ENCODE measurements at places on chromosomes 5 and 9.

DNA sequence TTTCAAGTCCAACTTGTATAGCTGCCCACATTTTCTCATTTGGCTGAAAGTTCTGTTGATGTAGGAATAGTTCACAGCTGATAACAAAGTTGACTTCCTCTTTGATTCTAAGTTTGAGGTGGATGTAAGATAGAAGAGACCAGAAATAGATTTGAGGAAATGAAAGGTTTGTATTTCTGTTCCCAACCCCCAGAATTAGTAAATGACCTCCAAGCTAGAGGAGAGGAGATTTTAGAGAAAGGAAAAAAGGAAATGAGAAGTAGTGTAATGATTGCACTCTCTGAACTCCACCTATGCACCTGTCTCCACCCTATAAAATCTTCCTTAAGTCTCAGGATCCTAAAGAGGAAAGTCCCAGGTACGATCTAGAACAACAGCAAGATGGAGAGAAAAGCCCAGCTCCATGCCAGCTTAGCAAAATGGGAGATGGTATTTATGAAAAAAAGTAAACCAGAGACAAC, 130.4 kb upstream of the POC5 start:
- DNase-seq, result no peak

- no peak for DNase-seq
Measured at GRCh38 chr5:1914471-1914870, 31.7 kb upstream of the IRX4 start.

GRCh38 chr5:120463991-120464626, at the start of gene PRR16:
PRR16 (plus strand) TSS chr5:120464300.
- DNase-seq, result no peak

DNA sequence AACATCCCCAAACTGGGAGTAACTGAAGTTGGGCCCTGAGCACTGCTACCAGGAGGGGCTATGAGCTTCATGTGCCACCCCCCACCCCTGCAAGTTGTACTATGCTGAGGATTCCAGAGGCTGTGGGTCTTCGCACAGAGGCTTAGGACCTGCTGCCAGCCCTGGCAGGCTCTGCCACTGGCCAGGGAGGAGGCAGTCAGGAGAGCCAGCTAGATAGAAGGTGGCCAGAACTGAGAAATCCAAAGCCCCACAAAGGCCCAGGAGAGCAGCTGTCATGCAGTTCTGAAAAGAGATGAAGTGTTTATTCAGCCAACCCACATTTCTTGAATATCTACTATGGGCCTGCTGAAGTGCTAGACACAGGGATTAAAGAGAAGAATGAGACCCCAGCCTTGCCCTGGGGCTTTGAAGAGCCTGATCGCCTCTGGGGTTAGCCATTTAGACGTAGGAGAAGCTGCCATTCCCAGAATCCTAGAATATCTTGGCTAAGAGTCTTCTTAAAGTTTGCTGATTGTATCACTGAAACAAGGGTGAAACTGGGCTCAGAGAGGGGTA, 1.4 kb downstream of the ALAD start:
- DNase-seq, result no peak

GRCh38 chr5:36585701-36586100, 20.7 kb upstream of the SLC1A3 start:
- DNase-seq, result no peak

DNA sequence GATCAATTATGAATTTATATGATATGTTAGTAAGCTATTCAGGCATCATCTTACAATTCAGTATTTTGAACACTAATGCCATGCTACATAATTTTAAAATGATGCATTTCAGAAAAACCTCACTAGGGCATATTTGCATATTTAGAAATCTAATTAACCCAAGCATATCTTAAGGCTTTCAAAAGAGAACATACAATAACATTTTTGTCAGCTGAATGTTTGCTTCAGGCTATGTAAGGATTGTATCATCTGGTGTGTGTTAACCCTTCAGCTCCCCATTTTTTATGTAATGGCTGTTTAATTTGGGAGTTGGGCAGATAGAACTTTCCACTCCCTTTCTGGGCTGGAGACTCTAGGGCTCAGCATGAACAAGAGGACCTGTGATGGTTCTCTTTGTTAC, 299.1 kb upstream of the EFNA5 start:
- no peak for DNase-seq

GRCh38 chr5:132005591-132005990, 5.9 kb downstream of the ACSL6 start:
- DNase-seq, result no peak

DNA sequence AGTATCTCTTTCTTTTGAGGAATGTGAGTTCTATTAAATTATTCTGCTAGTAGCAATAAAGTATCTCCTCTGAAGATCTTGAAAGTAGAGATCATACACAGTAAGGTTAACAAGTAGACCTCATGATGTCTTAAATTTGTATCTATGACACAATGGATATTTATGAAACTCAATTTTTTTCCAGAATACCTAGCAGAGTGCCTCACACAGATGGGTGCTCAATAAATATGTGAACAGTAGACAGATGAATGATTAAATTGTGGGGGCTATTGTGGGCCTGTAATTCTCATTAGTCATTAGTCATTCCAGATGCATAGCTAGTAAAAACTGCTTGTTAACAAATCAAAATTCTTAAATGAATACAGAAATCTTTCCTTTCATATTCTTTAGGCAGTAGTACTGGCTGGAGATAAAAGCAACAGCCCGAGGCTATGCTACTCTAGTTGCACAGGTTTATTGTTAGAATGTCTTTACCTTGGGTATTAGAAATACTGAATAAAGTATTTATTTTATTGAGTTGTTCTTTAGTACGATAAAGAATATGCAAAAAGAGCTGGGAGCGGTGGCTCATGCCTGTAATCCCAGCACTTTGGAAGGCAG, 22.0 kb downstream of the CHD1 start:
- no peak for DNase-seq

DNA sequence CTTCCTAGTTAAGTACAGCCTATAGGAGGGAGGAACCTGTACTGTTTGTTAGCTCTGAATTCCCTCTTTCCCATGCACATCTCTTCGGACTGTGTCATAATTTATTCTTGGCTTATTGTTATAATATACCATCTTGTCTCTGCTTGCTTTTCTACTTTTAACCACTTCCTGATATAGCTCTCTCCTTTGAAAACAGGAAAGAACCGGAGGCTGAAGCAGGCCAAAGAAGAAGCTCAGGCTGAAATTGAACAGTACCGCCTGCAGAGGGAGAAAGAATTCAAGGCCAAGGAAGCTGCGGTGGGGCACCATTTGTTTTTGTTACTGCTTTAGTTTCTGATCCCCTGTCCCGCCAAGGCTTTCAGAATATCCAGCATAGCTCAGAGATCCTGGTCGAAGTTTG, 4.8 kb downstream of the ATP6V1G1 start:
- no peak for DNase-seq

GRCh38 chr9:98923451-98924123, 20.1 kb upstream of the COL15A1 start:
- DNase-seq, result no peak

- DNase-seq, result no peak
Measured at GRCh38 chr9:13705918-13706317, 426.4 kb upstream of the MPDZ start.

- DNase-seq, result no peak
Measured at GRCh38 chr5:111747337-111747736, 9.7 kb downstream of the NREP start.

GRCh38 chr9:105138306-105138801, 106.1 kb upstream of the SLC44A1 start:
- peak; percentile 8 for DNase-seq

DNA sequence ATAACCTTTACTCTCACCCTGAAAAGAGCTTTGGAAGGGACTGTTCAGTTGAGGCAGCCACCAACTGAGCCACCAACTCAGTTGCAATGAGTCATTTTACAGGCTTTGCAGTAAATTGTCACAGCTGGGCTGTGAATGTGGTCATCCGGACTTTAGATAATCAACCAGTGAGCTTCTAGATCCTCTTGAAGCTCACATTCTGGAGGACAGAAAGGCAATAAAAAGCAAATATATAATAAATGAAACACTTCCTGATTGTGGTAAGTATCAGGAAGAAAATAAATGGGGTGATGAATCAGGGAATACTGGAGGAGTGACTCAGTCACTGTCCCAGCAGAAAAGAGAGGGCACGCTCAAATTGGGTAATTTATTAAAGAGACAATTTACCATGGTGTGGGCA, 13.2 kb upstream of the C5orf58 start:
- DNase-seq, result no peak

- DNase-seq, result no peak
Measured at GRCh38 chr5:15620501-15620900, 120.5 kb downstream of the FBXL7 start.

DNA sequence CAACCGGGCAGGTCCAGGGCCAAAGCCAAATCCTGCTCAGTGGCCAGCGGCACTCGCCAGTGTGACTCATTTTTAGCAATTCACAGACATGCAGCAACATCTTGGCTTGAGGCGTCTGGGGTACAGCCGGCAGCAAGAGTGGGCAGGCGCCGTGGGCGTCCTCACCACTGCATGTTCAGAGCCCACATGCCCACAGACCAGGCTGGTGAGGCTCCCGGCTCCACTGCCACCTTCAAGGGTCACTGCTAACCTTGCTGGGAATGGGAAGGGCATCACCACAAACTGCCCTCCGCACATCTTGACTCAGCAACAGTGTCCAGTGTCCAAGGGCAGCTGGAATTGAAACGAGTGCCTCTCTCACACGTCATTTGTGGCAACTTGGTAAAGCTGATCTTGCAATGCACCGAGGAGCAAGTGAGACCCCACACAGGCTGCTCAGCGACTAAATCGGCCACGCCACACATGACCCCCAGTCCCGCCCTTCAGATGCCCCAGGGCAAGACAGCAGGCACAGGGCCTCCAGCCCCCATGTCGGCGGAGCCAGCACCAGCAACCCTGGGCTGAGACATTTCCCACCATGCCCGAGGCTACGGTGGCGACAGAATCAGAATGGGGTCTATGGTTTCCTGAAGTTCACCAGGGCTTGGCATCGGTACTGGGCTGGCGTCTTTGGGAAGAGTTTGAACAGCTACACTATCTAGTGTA, 140.3 kb downstream of the ROR2 start:
- no peak for DNase-seq

DNA sequence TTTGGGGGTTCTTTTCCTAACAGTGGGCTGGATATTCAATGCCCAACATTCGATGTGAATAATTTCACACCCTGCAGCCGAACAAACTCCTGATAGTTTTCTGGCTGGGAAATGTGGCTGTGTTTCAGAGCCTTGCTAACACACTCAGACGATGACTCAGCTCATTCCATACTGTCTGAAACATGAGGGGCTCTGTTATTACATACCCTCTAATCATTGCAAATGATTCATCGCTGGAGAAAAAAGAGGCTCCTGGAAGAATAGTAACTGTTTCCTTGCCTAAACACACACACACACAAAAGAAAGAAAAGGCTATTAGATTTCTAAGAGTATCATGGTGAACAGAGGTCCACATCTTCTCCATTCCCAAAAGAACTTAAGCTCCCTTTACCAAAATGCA, 75.8 kb downstream of the OXCT1 start:
- no peak for DNase-seq

DNA sequence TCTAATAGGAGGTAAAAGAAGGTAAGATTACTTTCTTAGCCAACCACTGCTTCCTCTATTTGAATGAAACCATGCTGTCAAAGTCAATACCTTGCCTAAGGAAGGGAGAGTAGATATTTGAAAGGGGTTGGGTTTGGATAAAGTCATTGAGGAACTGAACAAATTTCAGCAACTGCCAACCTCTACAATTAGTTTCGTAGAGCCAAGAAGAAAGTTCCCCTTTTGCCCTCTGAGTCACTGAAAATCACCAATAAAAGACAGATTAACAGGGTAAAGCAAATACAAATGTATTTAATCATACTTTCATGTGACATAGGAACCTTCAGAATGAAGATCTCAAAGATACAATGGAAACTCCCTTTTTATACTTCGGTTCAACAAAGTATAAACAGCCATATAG, 615.7 kb downstream of the GABRG2 start:
- DNase-seq, result no peak
